NCI-H1092 treated with DMSO at 0.1 percent for 48 hours (cell line): ENCODE measurements at places on chromosomes 1 and 21.

DNA sequence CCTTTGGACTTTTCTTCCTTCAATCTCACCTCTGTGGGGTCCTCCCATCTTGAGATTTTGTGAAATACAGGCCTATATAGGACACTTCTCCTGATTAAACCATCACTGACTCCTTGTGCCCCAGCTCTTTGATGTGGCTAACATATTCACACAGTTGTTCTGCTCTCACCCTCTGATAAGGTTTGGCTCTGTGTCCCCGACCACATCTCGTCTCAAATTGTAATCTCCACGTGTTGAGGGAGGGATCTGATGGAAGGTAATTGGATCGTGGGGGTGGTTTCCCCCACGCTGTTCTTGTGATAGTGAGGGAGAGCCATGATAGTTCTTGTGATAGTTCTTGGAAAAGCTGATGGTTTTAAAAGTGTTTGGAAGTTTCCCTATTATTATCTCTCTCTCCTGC is 19.7 kb downstream of the LRRC7 start:
- no peak for DNase-seq

GRCh38 chr21:27021801-27022200 is 54.9 kb upstream of the ADAMTS5 start:
- DNase-seq = no peak

- DNase-seq = no peak
Observed at GRCh38 chr1:47433477-47434050, 4.3 kb upstream of the FOXD2 start.

GRCh38 chr1:201354151-201354900 is 23.2 kb downstream of the TNNT2 start:
- no peak for DNase-seq

DNA sequence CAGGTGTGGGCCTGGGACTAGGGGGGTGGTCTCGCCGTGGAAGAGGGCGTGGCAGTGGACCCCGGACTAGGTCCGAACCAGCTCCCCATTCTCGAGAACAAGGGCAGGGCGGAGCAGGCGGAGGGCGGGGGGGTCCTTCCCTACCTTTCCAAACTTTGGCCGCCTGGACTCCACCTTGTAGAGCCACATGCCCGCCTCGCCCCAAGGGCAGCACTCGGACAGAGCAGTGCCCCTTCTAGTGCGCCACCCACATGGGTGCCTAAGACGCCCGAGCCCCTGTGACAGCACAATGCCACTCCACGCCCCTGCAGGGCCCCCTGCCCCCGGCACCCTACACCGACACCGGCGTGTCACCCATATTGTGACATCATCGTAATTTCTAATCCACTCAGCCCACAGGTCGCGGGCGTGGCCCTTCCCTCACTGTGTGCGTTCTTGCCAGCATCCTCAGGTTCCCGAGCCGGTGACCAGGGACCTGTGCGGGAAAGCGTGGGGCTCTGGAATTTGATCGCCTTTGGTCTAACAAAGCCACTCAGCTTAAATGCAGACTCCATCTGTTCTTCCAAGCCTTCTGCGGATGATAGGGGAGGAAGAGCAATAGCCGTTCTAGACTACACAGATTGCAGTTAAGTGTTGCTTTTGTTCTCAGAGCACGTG is 553 bp upstream of the STMN1 start:
- peak; percentile 80 for DNase-seq

GRCh38 chr1:215857317-215857716 is 290.2 kb downstream of the KCTD3 start:
- no peak for DNase-seq

- DNase-seq = no peak
Observed at GRCh38 chr1:151817353-151817730, 12.1 kb upstream of the LINGO4 start.

GRCh38 chr1:235450886-235451483 is 53.3 kb downstream of the B3GALNT2 start:
- no peak for DNase-seq

GRCh38 chr1:30409476-30410152 is 313.8 kb downstream of the MATN1 start:
- DNase-seq = no peak

GRCh38 chr1:153973071-153973470 is 4.4 kb downstream of the JTB start:
- no peak for DNase-seq

GRCh38 chr1:51960262-51960661 is 30.2 kb downstream of the RAB3B start:
- no peak for DNase-seq

DNA sequence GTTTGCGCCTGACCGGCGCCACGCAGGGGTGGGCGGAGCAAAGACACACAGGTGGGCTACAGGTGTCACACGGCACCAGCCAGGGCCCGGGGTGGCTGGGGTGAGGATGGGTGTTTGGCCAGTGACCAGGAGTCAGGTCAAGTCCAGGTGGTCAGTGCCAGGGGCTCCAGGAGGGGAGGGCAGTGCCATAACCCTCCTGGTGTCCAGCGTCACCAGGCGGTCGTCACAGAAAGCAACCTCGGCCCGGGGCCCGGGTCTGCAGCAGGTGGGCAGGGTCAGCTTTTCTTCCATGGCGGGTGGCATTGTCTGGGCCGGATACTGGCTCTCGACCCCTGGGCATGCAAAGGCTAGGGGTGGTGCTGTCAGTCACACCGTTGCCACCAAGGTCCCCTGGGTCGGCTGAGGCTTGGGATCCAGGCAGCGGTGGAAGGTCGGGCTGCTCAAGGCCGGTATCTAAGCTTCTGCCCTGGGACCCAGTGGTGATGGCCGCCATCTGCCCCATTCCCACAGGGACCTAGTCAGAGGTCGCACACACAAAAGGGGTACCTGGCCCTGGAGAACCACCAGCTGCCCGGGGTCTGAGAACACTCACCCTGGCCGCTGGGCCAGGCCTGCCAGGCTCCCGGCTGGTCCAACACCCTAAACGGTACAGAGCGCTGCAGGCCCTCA is 1.8 kb downstream of the FNDC10 start:
- no peak for DNase-seq

GRCh38 chr1:20633190-20634064 is at the start of gene PINK1:
PINK1 (plus strand) TSS chr1:20633458; CDS start chr1:20633549, 91 bp downstream.
- DNase-seq = peak; percentile 78

DNA sequence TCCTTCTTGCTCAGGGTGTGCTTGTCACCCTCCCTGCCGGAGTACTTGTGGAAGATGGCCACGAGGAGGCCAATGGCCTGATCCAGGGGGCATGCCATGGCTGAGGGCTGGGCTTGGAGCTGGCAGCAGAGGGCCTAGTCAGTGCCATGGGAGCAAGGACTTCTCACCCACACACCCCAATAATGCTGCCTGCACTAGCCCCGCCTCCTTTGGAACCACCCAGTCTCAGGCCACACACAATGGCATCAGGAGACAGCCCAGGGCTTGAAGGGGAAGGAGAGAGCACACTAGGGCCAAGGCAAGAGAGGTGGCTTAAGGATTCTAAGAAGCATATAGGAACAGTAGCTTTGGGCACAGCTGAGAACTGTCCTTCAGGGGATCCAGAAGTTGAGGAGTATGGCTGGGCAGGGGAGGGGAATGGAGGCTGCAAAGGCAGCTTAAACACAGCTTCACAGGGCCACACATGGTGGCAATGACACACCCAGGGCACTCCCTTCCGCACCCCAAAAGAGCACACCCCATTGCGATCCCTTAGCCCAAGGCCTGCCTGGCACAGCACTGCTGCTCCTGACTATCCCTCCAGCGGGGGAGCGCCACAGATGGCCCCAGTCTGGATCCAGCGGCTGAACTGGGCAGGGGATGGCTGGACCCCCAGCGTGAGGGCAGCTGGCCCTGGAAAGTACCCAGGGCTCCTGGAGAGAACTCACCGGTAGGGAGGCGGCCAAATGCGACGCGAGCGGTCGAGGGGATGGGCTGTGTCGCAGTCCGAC is at the start of gene S100A6:
S100A6 (minus strand) TSS at position 750 of the 770 bp plus-strand sequence; CDS start at position 98, 652 bp downstream.
- no peak for DNase-seq

DNA sequence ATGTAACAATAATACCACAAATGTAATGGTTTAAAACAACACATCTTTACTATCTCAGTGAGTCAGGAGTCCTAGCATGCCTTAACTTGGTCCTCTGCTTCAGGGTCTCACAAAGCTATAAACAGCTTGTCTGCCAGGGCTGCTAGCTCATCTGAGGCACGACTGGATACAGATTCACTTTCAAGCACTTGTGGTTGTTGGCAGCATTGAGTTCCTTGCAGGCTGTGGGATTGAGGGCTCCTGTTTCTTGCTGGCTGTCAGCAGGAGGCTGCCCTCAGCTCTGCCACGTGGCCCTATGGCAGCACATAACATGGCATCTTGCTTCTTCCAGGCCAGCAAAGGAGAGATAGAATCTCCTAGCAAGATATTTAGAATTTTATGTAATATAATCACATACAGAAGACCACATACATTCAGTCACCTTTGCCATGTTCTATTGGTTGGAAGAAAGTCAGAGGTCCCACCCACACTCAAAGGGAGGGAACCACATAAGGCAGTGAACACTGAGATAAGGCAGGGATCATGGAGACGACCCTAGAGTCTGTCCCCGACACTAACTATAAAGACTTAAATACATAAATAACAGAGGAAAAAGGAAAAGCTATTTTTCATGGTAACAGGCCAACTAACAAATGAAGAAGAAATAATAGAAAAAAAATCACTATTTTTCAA is 18.9 kb upstream of the IPP start:
- no peak for DNase-seq

- peak; percentile 29 for DNase-seq
Observed at GRCh38 chr1:2611031-2611501, 21.8 kb downstream of the MMEL1 start.

DNA sequence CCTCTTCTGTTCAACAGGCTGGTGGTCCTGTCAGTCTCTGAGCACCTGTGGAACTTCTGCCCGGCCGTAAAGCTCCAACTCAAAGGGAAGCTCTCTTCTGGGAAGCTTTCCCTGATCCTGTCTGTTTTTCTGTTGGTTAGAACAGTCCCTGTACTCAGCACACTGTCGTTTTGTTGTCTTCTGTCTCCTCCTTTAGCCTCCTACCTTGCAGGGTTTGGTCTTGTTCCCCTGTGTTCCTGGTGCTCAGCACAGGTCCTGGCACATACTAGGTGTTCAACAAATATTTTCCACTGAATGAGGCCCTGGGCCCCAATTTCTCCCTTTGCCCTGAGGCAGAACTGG is 328 bp upstream of the KDF1 start:
- DNase-seq = no peak

GRCh38 chr1:12477936-12478611 is 139.9 kb downstream of the DHRS3 start:
- DNase-seq = peak; percentile 99

DNA sequence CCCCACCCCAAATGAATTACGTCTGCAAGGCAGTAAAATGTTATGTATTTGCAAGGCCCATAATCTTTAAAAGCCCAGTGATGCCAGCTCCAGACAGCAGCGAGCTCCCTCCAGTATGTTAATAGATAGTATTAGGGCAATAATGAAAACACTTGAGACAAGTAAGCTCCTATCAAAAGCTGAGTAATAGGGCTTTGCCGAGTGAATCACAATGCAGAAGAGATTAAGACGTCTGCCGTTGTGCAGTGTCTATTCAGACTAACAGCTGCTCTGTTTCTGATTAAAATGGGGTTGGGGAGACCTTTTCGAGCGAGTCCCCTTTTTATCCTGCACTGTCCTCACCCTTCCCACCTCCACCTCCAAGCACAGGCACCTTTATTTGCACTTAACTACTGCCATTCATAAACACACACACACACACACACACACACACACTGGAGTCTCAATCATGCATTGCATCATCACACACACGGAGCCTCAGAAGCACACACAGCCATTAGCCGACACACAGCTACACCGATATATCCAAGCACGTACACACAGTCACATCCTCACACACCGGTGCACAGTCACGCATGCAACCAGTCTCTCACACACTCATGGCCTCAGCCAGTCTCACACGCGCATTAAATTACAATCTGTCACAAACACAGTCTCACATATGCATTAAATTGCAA is 46.0 kb upstream of the FOXO6 start:
- DNase-seq = peak; percentile 50

DNA sequence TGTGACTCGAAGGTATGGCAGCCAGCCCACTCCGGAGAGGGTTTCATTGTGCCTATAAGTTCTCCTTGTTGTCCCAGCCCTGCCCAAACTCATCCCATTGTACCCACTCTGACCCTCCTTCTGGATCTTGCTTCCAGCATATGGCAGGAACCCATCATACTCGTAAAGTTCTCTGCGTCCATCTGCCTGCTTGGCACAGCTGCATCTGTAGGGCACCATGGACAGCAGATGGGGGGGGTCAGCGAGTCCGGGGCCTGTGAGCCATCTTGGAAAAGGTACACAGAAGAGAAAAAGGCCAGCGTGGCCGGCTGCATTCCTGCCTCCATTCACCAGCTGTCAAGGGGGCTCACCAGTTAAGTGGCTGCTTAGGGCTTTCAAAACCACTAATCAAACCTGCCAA is 94.9 kb upstream of the IGSF21 start:
- no peak for DNase-seq

- no peak for DNase-seq
Observed at GRCh38 chr21:27421654-27422053, 454.8 kb upstream of the ADAMTS5 start.

DNA sequence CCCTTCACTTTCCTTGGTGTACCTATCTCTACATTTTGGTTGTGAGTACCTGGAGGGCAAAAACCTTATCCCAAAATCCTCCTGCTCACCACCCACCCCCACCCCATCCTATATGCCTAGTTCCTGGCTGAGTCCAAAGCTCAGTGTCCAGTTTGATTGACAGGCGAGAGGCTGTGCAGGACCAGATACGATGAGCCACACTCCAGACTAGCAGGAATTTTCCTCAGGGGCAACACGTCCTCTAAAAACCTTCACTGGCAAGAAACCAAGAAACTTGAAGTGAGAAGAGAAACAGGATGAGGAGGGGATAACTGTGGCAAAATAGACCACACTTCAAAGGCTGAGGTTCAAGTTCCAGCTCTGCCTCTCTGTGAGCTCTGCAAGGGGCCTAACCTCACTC is 1.1 kb upstream of the SLAMF8 start:
- no peak for DNase-seq

DNA sequence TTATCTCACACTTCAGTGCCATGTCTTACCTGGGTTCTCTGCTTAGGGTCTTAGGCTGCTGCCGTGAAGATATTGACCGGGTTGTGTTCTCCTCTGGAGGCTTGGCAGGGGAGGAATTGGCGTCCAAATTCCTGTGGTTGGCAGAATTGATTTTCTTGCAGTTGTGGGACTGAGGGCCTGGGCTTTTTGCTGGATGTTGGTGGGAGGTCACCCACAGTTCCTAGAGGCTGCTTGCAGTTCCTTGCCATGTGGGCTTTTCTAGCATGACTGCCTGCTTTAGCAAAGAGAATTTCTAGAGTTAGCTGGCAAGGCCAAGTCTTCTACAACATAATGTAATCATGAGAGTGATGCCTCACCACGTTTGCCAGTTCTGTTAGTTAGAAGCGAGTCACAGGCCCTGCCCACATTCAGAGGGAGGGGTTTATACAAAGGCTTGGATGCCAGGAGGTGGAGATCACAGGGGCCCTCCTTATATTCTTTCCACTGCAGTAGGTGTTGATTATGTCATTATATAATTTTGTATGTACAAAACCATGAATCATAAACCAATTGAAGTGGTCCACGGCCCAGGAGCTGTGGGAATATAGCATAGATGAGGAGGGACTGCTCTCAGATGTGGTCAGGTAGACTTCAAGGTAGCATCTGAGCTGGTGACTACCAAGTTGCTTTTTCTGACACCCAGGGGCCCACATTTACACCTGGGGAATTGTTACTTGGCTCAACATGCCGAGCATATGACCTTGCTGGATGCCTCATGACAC is 6.6 kb downstream of the UBL4B start:
- no peak for DNase-seq

GRCh38 chr1:22204989-22205913 is 62.4 kb upstream of the WNT4 start:
- peak; percentile 44 for DNase-seq

GRCh38 chr1:20198918-20199317 is 12.6 kb upstream of the PLA2G2C start:
- DNase-seq = no peak
